ENCODE measurements at places on chromosomes 13 and 19. TPM values are rescaled to one million over a fixed set of nuclear protein-coding genes. Genes with fewer than 3 reads are reported as not detected.

DNA sequence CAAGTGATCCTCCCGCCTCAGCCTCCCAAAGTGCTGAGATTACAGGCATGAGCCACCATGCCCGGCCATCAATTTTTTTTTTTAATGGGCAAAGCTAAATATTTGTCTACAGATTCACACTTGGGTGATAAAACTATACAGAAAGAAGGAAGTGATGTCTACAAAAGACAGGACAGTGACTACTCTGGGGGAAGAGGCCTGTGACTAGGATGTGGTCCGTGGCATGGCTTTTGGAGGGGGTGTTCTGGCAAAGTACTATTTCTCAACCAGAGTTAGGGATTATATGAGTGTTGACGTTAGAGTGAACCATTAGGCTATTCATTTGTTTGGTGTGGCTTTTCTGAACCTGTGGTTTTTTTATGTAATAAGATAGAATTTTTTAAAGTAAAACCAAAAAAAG is 42.7 kb downstream of the INSR start:
- peak; percentile 27 for DNase-seq
- H3K27ac ChIP-seq: no peak overlapping the region
- H3K4me1 ChIP-seq: no peaks in the 10 kb centered on the region
- H3K4me3 ChIP-seq: no peak overlapping the region
- no peaks in the 10 kb centered on the region for H3K36me3 ChIP-seq

The PRRG2 gene
- 1.5 TPM for total RNA-seq

- no peak for DNase-seq
- H3K4me3 ChIP-seq: no peak overlapping the region
- H3K4me1 ChIP-seq: no peaks in the 10 kb centered on the region
- no peak overlapping the region for H3K27ac ChIP-seq
Measured at GRCh38 chr19:20969898-20970297, 46.8 kb downstream of the ZNF85 start.

The ACP5 gene
- total RNA-seq: 10.2 TPM

DNA sequence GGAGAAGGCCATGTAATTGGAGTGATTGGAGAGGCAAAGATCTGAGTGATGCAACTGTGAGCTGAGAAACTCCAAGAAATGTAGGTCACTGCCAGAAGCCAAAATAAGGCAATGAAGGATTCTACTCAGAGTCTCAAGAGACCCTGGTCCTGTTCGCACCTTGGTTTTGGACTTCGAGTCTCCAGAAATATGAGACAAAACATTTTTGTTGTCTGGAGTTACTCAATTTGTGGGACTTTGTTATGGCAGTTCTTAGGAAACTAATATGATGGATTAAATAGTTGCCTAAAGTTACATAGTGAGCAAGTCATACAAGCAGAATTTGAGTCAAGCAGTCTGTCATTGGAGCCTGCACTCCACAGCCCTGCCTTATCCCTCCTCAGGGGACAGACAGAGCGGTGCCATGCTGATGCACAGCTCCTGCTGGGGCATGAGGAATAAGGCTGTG is 104.2 kb downstream of the ITGBL1 start:
- H3K27me3 ChIP-seq: peaks cover 11% of the 10 kb centered on the region
- no peak for DNase-seq
- H3K27ac ChIP-seq: no peak overlapping the region
- no peaks in the 10 kb centered on the region for H3K4me1 ChIP-seq

The LYL1 gene
- 5.6 TPM for total RNA-seq

- no peaks in the 10 kb centered on the region for H3K36me3 ChIP-seq
- H3K27ac ChIP-seq: no peak overlapping the region
- H3K4me3 ChIP-seq: no peak overlapping the region
- no peak for DNase-seq
Measured at GRCh38 chr13:80249516-80250212, 91.3 kb downstream of the SPRY2 start.

The MBD3L4 gene
- total RNA-seq: not detected

DNA sequence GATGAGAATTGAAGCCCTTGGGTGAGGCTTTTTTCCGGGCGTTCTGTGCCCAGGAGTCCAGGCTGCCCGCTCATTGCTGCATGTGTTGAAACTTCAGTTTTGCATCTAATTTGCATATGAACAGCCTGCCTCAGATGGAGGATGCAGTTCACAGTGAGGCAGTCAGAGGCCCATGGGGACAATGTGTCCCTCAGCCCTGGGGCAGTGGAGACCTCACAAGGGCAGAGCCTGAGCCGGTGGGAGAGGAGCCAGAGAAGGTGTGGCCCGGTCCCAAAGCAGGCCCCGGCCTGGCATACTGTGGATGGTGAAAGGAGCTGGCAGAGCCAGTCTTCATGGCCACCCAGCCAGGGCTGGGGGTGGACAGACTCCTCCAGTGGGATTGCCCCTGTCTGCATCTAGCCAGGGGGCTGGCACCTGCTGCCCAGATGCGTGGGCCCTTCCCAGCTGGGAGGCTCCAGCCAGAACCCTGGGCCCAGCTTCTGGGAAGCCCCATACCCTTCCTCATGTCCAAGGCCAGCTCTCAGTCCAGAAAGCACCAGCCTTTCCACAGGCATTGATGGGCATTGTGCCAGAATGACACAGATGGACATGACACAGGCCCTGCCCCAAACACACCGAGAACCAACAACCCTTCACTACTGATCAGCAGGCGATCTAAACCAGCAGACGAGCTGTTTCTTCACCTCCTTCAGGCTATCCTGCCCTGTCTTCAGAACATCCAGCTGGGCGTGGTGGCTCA is 32.9 kb upstream of the KCTD15 start:
- no peaks in the 10 kb centered on the region for H3K4me1 ChIP-seq
- H3K27ac ChIP-seq: no peak overlapping the region
- H3K27me3 ChIP-seq: peaks cover 9% of the 10 kb centered on the region
- no peaks in the 10 kb centered on the region for H3K36me3 ChIP-seq

- DNase-seq: no peak
- H3K27me3 ChIP-seq: no peaks in the 10 kb centered on the region
- no peak overlapping the region for H3K4me3 ChIP-seq
- no peaks in the 10 kb centered on the region for H3K36me3 ChIP-seq
Measured at GRCh38 chr13:64276232-64276631, 2860.6 kb upstream of the PCDH20 start.

DNA sequence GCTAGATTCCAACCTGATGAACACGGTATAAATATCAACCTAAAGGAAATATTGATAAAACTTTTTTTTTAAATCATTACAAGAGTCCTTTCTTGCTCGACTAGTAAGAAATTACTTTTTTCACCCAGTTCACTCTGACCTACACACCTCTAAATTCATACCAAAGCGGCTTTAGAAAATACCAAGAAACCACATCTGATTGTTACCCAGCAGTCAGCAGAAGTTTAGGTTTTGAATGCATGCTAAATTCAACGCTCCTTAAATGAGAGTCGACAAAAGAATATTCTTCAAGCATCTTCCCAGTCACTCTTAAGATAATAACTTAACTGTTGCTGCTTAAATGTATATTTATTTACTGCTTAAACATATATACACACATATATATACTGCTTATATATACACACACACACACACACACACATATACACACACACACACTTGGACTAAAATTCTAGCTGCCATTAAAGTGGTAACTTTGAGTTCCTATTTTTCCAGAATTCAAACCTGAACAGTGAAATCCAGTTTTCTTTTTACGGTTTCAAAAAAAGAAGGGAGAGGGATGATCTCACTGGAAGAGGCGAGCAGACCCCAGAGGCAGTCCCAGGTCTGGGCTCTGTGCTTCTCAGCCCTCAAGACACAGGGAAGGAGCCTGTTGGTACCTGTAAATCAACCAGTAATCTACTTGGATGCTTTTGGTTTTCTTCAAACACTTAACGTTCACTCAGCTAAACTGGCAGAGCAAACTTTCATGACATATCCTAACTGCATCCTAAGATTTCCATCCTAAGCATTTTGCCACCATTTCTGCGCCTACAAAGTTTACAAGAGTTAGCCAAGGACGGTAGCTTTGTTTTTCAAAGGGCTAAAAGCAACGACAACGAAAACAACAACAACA is 1.7 kb downstream of the STK24 start:
- no peaks in the 10 kb centered on the region for H3K27me3 ChIP-seq
- peak overlapping the region; percentile 98 for H3K27ac ChIP-seq
- DNase-seq: no peak
- peaks cover 26% of the 10 kb centered on the region for H3K36me3 ChIP-seq
- H3K4me3 ChIP-seq: peak overlapping the region; percentile 87

The GPX4 gene
- total RNA-seq: 274 TPM

The ZFP30 gene
- total RNA-seq: 11.4 TPM

The C3 gene
- total RNA-seq: 2.4 TPM

DNA sequence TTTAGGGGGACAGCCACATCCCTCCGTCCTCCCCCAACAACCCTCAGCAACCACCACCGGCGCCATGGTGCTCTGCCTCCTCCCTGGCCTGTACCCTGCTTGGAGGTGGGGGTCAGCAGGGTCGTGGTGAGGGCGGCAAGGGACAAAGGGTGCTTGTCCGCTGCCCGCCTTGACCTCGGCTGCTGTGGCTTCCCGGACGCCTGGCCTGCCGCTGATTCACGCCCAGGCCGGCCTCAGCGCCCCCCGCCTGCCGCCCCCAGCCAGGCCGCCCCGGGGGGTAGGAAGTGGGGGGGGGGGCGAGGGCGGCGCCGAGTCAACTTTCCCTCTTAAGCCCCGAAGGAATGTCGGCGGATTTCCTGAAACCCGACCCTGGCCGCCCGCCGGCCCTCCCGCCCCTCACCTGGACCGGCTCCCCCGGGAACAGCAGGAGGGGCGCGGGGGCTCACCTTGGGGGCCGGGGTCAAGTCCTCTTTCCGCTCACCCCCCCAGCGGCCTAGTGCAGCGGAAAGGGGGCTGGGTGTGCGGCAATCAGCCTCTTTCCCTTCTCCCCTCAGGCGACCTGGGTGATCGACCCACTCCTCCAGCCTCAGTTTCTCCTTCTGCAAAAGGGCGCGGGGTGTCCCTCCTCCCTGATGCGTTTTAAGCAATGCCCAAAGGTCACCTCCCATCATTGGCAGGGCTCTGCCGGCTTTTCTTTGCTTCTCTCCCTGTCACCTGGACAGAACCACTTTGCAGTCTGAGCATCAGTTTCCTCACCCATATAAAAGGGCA is 1.9 kb upstream of the TMEM59L start:
- H3K4me1 ChIP-seq: peaks cover 30% of the 10 kb centered on the region
- peaks cover 60% of the 10 kb centered on the region for H3K27me3 ChIP-seq
- H3K36me3 ChIP-seq: no peaks in the 10 kb centered on the region
- H3K27ac ChIP-seq: no peak overlapping the region
- H3K4me3 ChIP-seq: no peak overlapping the region

DNA sequence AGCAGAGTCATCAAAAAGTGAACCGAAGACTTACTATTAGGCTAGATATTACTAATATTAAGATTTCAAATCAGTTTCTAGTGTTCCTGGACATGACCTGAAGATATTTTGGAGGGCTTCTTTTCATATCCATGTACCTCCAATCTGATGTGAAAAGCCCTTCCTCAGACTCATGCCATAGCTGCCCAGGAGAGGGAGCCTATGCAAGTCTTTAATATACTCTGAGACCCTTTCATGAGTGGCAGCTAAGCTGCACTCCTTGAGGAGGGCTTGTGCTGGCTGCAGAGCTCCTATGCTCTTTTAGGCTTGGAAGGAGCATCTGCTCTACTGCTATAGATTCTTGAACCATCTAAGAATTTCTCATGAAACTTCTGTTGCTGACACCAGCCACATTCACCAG is 715.3 kb downstream of the OLFM4 start:
- H3K27ac ChIP-seq: no peak overlapping the region
- no peaks in the 10 kb centered on the region for H3K27me3 ChIP-seq
- H3K36me3 ChIP-seq: no peaks in the 10 kb centered on the region

The WDR83 gene
- 17.1 TPM for total RNA-seq

GRCh38 chr13:61830475-61830874 is 414.8 kb upstream of the PCDH20 start:
- H3K4me3 ChIP-seq: no peak overlapping the region
- no peak for DNase-seq
- no peaks in the 10 kb centered on the region for H3K27me3 ChIP-seq
- H3K27ac ChIP-seq: no peak overlapping the region
- no peaks in the 10 kb centered on the region for H3K4me1 ChIP-seq

The APOC4 gene
- total RNA-seq: not detected
